ENCODE measurements at places on chromosomes 4 and X. TPM values are rescaled to one million over a fixed set of nuclear protein-coding genes. Genes with fewer than 3 reads are reported as not detected.

RBMXL3 gene
- not detected for total RNA-seq

GASK1B gene
- total RNA-seq: 95.3 TPM

TNIP3 gene
- 0.91 TPM for total RNA-seq

DUSP21 gene
- total RNA-seq: not detected

GAGE2A gene
- total RNA-seq: not detected

TLR6 gene
- 0.65 TPM for total RNA-seq

GPM6B gene
- total RNA-seq: 2.3 TPM

CASK gene
- 24.0 TPM for total RNA-seq

CFAP47 gene
- total RNA-seq: not detected

TMPRSS11D gene
- total RNA-seq: not detected

CCKAR gene
- not detected for total RNA-seq

ZNF732 gene
- total RNA-seq: 0.97 TPM

CAPN6 gene
- total RNA-seq: not detected

FRG2 gene
- total RNA-seq: not detected

All from epithelial cell of umbilical artery (primary cell).